ENCODE measurements at places on chromosomes 1 and 21.

DNA sequence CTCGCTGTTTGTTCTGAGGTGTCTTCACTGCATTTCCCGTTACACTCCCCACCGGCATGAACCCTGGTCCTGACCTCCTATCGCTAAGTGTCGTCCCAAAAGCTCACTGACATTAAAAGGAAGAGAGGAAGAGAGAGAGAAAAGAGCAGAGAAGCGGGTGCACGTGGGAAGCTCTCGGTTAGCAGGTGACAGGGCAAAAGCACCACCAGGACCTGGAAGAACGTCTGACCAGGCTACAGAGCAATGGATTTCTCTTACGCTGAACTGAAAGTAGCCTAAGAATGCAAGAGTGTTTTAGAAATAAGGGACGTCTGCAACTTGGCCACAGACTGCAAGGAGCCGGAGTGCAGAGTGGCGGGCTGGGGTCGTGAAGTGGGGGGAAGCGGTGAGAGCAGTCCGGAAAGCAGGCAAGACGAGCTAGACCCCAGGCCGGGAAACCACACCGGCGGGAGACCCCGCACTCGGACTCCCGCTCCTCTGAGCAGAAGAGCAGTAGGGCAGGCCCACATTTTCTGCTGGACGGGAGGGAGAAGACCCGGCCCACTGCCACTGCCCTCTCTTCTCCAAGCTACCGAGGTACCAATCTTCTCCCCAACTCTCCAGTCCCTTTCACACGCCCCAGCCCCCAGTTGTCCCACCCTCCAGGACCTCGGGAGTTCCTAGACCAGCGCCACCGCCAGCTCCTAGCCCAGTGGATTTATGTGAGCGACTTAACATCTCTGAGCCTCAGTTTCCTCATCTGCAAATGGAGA is 8.3 kb upstream of the MPZL1 start:
- DNase-seq = peak; percentile 37

- no peak for DNase-seq
Measured at GRCh38 chr1:34188418-34188817, 11.7 kb downstream of the C1orf94 start.

- peak; percentile 8 for DNase-seq
Measured at GRCh38 chr1:230464671-230465070, 38.5 kb upstream of the PGBD5 start.

- no peak for DNase-seq
Measured at GRCh38 chr1:116553386-116554115, 17.3 kb downstream of the CD58 start.

- DNase-seq = no peak
Measured at GRCh38 chr21:44555200-44555875, 3.3 kb downstream of the KRTAP10-3 start.

GRCh38 chr1:46333300-46334029 is 7.1 kb upstream of the NSUN4 start:
- DNase-seq = peak; percentile 48

GRCh38 chr1:18938008-18938706 is 18.3 kb downstream of the IFFO2 start:
- no peak for DNase-seq

GRCh38 chr1:157311730-157312081 is 173.5 kb upstream of the ETV3 start:
- DNase-seq = no peak

DNA sequence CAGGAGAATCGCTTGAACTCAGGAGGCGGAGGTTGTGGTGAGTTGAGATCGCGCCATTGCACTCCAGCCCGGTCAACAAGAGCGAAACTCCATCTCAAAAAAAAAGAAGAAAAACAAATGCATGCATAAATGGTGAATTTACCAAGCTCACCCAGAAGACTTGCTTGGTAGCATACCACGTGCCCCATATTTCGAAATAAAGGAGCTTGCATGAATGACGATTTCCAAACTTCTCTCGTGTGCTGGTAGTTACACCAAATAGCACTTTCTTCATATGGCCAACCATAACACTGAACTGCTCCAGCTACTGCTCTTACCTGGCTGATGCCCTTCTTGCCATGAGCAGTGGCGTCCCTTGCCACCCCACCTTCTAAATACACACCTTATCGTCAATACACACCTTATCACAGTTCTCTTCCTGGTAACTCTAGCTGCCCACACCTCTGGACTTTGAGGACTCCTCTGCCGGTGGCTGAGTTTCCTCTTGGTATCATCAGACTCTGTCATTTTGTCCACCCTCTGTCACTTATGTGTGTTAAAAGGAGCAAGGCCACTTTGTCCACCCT is 2.8 kb downstream of the DOP1B start:
- DNase-seq = no peak

GRCh38 chr1:182395906-182396305 is 4.3 kb upstream of the GLUL start:
- DNase-seq = no peak

DNA sequence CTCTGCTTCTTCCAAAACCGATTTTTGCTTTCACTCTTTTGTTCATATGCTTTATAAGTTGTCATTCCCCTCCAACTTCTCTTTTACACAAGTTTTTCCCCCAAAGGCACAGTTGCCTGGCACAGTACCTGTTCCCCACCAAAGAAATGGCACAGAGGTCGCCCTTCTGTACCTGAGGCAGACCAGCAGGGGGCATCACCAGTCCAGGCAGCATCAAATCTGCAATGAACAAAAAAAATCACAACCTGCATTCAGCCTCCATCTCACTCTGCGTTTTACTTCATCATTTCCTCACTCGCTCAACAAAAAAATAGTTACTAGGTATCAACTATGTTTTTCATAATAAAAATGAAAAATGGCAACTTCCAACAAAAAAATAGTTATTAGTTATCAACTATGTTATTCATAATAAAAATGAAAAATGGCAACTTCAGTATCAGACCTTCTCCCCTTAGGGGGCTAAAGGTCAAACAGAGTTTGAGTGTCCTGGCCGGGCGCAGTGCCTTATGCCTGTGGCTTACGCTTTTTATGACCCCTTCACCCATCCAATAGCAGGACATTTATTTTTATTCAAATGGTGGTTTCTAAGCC is 4.1 kb downstream of the EIF2D start:
- DNase-seq = peak; percentile 65

DNA sequence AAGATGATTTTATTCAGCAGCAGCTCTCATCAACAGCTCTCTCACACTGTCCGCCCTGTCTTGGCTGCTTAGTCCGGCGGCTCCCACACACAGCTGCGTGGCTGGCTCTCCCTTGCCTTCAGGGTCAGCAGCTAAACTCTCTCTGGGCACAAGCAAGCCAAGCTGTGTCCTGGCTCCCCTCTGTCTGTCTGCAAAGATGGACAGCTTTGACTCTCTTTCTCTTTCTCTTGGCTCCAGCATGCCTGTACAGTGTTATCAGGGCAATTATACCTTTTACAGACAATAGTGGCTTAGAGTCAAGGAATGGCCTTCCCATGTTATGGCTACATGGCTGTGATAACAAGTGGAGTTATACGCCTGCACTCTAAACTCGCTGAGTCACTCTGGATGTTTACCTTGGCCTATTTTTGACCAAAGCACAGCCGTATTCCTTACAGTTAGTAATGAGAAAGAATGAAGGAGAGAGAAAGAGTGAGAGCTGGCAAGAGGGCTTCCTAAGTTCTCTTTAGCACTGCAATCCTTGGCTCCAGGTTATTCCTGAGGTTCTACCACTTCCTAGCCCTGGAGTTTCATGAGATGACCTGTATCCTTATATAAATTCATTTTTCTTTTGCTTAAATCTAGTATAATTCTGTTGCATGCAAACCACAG is 59.9 kb upstream of the ZSWIM5 start:
- no peak for DNase-seq

DNA sequence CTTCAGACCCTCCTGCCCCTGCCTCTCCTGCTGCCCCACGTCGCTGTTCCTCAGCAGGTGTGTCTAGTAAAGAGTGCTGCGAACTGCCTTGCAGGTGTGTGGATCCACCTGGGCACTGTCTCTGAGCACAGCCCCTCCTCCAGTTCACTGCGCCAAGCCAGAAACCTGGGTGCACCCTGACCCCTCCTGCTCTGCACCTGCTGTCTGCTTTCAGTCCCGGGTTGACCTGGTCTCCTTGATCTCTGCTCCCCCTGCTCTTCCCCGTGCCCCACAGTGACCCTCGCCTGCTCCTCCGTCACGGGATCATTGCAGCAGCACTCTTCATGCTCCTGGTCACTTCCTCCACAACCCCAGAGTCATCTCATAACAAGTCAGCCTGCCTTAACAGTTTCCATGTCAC is 6.5 kb downstream of the A3GALT2 start:
- DNase-seq = no peak

- peak; percentile 91 for DNase-seq
Measured at GRCh38 chr1:160256396-160257046, 5.8 kb downstream of the DCAF8 start.

DNA sequence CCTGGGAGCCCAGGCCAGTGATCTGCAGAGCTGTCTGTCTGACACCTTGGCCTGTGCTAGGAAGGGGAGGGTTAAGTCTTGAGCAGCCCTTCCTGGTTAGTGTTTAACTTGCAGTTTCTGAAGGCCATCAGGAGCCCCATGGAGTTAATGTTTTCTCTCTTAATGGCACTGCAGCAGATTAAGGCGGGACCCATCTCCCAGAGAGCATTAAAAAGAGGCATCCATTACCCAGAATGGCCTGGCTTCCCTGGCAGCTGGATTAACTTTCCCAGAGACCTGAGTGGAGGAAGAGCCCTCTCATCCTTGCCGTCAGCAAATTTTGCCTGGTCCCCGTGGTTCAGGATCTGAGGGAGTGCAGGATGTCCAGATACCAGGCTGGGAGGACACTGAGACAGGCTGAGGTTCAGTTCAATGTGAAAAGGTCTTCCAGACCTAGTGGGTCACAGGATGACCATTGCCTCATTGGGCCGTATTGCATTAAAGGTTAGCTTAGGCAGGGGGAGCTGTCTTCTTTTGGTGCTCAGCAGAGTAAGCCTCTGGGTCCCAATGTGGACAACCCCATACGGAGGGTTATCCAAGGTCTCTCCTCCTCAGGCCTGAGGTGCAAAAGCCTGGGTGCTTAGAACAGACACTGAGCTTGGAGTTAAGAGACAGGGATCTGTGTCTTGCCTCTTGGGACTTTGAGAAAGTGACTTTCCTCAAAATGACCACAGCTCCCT is 522.6 kb downstream of the PTPRU start:
- DNase-seq = no peak

DNA sequence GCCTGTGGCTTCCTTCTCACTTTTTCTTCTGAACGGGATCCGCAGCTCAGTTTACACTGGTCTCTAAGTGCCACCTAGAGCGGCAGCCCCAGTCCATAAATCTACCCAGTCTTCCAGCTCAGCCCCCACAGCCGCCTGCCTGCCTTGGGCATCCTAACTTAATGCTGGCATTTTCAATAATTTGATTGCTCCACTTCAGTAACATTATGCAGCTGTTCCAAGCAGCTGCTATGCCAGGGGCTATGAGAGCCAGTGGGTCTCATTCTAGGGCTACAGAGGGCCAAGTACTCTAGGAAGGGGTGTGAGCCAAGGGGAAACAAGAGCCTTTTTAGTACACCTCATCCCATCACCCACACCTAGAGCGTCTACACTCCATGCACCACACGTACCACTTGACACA is 48.4 kb upstream of the COA6 start:
- DNase-seq = no peak

DNA sequence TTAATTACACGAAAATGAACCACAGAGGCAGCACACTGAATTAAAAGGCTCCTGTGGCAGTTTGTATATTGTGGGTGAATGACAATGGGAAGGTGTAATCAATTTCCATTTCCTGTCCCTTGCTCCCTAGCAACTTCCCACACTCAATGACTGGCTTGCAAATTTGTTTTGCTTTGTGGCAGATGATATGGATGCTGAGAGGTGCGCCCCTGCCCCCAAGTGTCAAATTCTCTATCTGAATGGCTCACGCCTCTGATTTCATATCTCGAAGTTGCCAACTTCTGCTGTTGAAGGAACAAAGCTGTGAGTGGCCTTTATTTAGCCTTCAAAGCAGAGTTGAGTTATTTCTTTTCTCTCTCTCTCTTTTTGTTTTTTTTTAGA is 86.0 kb downstream of the FOXD2 start:
- no peak for DNase-seq

GRCh38 chr1:51901151-51901550 is 22.6 kb upstream of the NRDC start:
- DNase-seq = no peak

GRCh38 chr1:165287329-165287728 is 69.2 kb downstream of the LMX1A start:
- DNase-seq = no peak

- DNase-seq = peak; percentile 95
Measured at GRCh38 chr1:144551543-144552424, 40.9 kb upstream of the PPIAL4F start.

DNA sequence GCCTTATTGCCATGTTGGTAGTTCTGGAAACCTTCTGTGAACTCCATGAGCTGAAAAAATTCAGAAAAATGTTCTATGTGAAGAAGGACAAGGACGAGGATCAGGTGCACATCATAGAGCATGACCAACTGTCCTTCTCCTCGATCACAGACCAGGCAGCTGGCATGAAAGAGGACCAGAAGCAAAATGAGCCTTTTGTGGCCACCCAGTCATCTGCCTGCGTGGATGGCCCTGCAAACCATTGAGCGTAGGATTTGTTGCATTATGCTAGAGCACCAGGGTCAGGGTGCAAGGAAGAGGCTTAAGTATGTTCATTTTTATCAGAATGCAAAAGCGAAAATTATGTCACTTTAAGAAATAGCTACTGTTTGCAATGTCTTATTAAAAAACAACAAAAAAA is 57.4 kb downstream of the KCNK1 start:
- no peak for DNase-seq

DNA sequence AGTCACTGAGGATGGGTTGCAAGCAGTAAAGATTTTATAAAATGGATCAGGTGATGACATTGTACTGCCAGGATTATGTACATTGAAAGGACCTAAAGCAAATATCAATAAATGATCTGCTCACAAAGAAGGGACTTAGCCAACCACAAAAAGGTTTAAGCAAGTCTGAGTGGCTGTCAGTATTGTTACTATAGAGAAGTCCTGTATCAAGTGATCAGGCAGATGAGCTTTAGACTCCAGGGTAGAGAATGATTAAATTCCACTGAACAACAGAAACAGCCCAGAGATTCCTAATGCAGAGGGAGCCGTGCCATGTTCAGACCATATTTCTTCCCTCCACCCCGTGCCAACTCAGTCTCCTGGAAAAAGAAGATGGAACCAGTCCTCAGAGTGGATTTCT is 138.9 kb downstream of the SETD4 start:
- DNase-seq = no peak

DNA sequence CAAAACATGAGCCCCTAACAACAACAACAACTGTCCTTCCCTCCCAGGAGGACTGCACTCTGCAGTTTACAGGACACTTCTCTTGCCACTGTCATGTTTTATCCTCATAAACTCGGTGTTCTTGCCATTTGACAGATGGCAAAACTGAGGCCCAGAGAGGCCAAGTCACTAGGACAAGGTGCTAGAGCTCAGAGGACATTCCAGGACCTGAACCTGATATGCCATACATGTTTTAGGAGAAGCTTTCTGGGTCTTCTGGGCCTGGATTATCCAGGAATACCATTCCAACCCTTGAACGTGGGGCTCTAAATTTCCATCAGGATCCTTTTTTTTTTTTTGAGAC is 19.4 kb upstream of the TENT5B start:
- DNase-seq = no peak

Measured in cardiac muscle cell (in vitro differentiated cells and primary cell).